Osteoblast (primary cell): ENCODE measurements at places on chromosomes 7 and 10. TPM values are rescaled to one million over a fixed set of nuclear protein-coding genes. Genes with fewer than 3 reads are reported as not detected.

- no peaks in the 10 kb centered on the region for H3K4me1 ChIP-seq
- no peaks in the 10 kb centered on the region for H3K27me3 ChIP-seq
- H3K36me3 ChIP-seq, result no peaks in the 10 kb centered on the region
- no peak overlapping the region for H3K4me3 ChIP-seq
- H3K27ac ChIP-seq, result no peak overlapping the region
These were observed 338.1 kb upstream of the SEMA3C start for GRCh38 chr7:81256991-81257390.

GRCh38 chr7:79199961-79200360 is 253.5 kb downstream of the MAGI2 start:
- H3K4me3 ChIP-seq, result no peak overlapping the region
- H3K36me3 ChIP-seq, result no peaks in the 10 kb centered on the region
- no peak for DNase-seq
- H3K27ac ChIP-seq, result no peak overlapping the region

DNA sequence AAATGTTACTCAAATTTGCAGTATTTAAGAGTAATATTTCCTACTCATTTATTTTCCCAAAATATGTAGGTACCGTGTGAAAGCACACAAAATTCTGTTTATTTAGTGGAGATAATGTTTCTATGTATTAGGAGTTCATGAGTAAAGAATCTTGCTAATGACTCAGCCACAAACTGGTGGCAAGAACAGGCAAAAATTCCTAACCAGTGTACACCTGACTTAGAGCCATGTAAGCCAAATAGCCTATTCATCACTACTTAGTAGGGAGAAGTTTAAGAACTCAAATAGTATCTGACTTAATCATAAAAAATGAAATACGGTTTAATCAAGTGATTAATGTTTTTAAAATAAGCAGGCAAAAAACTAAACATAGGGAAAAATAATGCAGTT is 169.0 kb downstream of the SRPK2 start:
- no peak overlapping the region for H3K27ac ChIP-seq
- peaks cover 1% of the 10 kb centered on the region for H3K4me1 ChIP-seq
- peak; percentile 67 for DNase-seq

- H3K27ac ChIP-seq, result peak overlapping the region; percentile 86
- peak; percentile 26 for DNase-seq
- no peaks in the 10 kb centered on the region for H3K27me3 ChIP-seq
- H3K36me3 ChIP-seq, result no peaks in the 10 kb centered on the region
- peak overlapping the region; percentile 93 for H3K4me3 ChIP-seq
These were observed 686 bp downstream of the AASS start for GRCh38 chr7:122143376-122143750.

Gene ASB4
- total RNA-seq, result not detected in 2 replicates

Gene GPAM
- 10.5 and 15.6 TPM in 2 replicates for total RNA-seq
